Forelimb muscle (tissue), 1 donor: ENCODE measurements at places on chromosomes 6 and 20.

DNA sequence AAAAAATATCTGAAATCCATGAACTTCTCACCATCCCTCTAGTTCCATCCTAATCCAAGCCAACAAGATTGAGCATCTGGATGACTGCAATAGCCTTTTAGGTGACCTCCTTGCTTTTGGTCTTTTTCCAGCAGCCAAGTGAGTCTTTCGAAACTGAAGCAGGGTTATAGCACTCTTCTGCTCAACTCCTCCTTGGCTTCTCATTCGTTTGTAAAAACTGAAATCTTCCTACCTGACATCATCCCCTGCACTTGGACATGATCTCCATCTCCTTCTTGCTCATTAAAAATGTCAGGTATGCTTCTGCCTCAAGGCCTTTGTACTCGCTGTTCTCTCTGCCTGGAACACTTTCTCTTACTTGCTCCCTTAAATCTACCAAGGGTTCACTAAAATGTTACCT, 46.0 kb downstream of the STX7 start:
- no peak for DNase-seq

- no peak for DNase-seq
Measured at GRCh38 chr6:13354331-13355042, 26.1 kb upstream of the TBC1D7 start.

DNA sequence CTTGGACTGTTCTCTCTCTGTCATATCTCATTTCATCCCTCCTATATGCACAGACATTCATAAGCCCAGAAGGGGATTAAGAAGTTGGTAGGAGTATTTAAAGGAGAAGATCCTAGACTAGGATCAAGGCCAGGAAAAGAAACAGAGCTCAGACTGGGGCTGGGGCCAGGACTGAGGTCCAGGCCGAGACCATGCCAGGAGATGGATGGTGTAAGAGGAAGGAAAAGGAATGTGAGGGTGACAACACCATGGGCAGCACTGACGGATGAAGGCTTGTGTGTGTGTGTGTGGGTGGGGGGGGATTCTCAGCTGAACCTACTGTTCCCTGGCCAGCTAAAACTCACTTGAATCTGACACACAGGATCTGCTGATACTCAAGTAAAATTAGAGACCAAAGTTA, 182.1 kb downstream of the KIF6 start:
- DNase-seq: no peak

- DNase-seq: no peak
Measured at GRCh38 chr20:32606790-32607189, 21.7 kb upstream of the NOL4L start.

DNA sequence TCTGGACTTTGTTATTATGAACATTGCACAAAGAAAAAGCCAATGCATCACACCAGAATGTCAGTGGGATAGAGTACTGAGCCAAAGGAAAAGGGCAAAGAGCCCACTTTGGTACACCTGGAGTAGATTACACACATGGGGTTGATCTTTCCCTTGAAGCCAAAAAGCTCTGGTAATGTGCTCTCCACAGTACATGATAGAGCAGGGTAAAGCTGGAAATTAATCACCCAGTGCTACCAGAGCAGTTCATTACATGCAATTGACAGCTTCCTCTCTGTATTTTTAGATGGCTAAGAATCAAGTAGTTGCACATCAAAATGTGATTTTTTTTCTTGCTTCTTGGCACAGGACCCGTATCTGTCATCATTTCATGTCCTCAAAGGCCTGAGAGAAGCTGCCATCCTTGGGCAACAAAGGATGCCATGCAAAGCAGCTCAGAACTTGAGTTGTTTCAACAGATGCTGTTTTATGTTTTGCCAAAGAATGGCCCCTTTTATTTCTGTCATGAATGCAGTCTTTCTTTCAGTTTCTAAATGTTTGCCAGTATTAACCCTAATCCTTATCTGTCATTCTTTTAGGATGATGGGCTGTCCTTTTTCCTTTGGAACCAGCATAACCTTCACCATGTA, 88.1 kb downstream of the HDGFL1 start:
- DNase-seq: no peak

- no peak for DNase-seq
Measured at GRCh38 chr20:34512955-34513419, 3.2 kb upstream of the DYNLRB1 start.

DNA sequence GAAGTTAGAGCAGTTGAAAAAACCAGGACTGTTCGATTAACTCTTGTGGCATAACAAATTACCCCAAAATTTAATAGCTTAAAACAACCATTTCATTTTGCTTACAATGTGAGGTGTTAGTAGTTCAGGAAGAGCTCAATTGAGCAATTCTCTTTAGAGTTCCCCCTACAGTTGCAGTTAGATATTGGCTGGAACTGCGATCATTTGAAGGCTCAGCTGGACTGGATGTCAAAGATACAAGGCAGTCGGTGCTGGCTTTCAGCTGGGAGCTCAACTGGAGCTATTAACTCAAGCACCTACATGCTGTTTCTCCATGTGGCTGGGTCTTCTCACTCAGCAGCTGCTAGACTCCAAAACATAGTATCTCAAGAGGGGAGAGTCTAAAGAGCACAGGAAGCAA, 96.0 kb upstream of the LOC128125822 start:
- no peak for DNase-seq

DNA sequence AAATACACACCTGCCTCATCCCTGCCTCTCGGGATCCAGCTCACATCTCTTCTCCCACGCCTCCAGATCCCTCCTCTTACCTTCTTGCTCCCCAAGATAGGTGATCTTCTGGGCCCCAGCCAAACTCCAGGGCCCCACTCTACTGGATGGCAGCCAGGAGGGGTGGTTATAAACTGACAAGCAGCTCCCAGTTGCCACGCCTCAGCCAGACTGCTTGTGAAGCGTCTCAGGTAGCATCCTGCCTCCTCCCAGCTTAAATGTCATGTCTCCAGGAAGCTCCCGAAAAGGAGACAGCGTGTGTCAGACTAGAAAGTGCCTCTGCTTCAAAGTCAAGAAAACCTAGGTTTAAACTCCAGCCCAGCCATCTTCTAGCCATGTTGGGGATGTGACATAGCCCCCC, 114.1 kb downstream of the LRFN2 start:
- no peak for DNase-seq

DNA sequence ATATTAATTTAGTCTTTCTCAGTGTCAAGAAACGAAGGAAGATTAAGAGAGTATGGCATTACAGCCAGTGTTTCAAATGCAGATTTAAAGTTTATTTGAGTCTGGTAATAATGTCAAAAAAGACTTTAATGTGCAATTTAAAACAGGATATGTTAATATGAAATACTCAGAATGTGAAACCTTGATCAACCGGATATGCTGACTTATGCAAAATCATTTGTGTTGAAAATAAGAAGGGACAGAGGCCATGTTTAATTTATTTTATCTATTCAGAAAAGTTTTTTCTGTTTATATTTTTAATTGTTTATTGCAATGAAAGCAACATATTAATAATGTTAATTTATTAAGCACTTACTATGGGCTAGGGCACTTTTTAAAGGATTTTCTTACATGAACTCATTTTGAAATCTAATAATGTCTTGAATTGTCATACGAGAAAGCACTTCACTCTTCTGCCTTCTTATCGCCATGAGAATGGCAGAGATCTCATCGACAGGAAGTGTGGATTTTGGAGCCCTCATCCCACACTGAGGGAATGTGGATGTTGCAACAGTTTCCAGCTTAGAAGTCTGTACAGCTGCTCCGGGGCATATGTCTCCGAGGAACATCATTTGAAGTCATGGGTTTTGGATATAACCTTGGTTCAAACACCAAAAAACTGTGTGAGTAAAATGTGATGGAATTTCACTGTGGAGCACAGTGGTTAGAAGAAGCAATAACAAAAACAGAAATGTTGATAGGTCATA, 1410.4 kb downstream of the EPHA7 start:
- no peak for DNase-seq

GRCh38 chr6:24492475-24492874, 2.3 kb upstream of the ALDH5A1 start:
- DNase-seq: no peak

- DNase-seq: no peak
Measured at GRCh38 chr6:89032599-89032998, 48.0 kb upstream of the PNRC1 start.

GRCh38 chr6:156395276-156395675, 381.9 kb upstream of the ARID1B start:
- DNase-seq: no peak

GRCh38 chr20:52847029-52847660, 125.0 kb upstream of the TSHZ2 start:
- no peak for DNase-seq

- DNase-seq: no peak
Measured at GRCh38 chr20:20253039-20253743, 114.7 kb upstream of the INSM1 start.

DNA sequence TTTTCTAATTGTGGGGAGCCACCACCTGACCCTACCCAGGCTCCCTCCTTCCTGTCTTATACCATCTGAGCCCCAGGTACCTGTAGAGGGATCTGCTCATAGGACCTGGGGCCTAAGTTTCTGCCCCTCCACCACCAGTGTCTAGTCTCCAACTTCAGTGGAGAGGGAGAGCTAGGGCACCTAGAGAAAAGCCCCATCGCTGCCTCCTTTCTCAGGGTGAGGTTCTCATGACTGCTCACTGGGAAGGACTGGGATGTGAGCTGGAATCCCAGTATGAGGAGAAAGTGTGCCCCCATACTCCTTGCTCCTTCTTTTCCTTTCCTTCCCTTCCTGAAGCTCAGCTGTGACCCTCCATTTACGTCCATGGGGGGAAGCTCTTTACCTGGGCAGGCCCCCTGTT, 231.6 kb downstream of the LRFN2 start:
- DNase-seq: no peak

GRCh38 chr6:34383161-34383631, 9.3 kb downstream of the NUDT3 start:
- DNase-seq: no peak

- DNase-seq: no peak
Measured at GRCh38 chr6:46760925-46761324, 14.2 kb downstream of the ANKRD66 start.

- no peak for DNase-seq
Measured at GRCh38 chr20:17674722-17675518, 7.1 kb downstream of the RRBP1 start.

GRCh38 chr20:36320898-36321695, 15.0 kb downstream of the DLGAP4 start:
- no peak for DNase-seq

DNA sequence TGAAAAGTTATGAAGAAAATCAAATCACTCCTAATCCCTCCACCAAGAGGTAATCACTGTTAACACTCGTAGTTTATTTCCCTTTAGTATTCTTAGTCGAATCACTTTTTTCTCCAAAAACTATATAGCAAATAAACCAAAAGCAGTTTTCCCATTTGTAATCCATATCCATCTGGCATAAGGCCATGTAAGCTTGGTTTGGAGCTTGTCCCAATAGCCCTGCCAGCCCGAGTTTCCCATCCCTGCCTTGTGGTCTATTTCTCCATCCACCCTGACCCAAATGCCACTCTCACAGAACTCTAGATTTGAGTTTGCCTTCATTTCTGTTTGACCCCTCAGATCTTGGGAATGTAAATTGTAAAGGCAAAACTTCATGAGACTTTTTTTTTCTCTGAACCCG, 71.8 kb upstream of the DSP start:
- no peak for DNase-seq

DNA sequence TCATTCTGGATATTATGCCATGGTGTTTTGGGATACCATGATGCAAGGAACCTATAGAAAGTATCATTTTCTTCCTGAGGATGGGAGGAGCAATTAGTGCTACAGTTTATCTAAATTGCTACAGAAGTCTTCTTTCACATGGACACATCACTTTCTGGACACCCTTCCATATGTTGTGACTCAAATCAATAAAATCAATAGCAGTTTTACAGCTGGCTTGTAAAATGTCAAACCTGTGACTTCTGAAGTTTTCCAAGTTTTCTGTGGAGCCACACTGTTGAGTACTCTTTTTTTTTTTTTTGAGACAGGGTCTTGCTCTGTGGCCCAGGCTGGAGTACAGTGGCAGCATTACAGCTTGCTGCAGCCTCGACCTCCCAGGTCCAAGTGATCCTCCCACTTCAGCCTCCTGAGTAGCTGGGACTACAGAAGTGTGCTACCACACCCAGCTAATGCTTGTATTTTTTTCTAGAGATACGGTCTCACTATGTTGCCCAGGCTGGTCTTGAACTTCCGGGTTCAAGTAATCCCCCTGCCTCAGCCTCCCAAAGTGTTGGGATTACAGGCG, 24.1 kb upstream of the CD2AP start:
- DNase-seq: no peak

- no peak for DNase-seq
Measured at GRCh38 chr6:109595998-109596397, 95.0 kb downstream of the AK9 start.

GRCh38 chr6:137403855-137404254, 90.3 kb downstream of the OLIG3 start:
- DNase-seq: no peak

- DNase-seq: no peak
Measured at GRCh38 chr6:156906451-156906850, 129.3 kb downstream of the ARID1B start.

DNA sequence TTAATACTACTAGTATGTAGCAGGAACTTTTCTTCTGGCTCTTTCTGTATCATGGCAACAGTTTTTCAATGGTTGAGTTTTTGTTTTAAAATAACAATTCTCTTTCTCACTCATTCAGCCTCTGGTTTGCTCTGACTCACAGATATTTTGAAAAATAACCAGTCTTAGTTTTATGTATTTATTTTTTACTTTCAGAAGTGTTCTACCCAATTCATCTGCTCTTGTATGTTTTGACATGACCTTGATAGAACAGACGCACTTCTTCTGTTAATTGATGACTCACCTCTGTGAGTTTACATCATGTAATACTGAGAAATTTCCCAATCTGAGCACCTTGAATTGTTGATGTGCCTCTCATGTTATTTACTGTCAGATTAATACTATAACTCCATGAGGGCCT, 178.9 kb downstream of the SASH1 start:
- DNase-seq: no peak

DNA sequence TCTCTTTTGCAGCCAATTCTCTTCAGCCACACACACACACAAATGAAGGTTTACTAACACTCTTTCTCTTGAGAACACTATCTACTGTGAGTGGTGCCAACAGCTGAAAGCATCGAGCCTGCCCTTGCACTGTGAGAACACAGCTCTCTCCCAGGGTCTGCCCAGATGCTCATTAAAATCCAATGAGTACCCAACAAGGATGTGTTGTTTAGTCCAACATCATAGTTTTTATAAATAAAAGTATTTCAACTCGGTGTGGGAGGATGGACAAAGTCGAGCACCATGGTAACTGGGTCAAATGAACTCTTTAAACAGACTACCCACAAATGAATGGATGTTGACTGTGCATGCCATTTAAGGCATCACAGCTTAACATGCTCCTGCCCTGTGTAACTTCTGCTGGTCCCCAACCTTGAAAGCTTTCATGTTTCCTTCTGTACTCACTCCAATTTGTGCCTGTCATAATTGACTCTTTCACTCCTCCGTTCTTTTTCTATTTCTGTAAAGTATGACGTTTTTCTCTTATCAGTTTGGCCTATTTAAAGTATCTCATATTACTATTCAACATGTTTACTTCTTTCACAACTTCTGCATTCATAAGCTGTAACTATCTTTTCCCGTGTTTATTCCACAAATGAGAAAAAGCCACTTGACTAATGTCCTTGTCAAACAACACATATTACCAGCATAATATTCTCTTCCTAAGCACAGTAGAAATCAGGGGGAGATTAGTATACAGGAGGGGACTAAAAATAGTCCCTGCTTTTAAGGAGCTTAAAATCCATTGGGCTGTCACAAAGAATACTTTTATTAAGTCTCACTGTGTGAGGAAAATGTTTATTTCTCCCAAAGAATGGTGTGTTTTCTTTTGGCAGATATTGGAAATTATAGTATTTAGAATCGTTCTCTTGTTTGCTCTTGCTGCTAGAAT, 215.4 kb downstream of the RFPL4B start:
- no peak for DNase-seq
